ENCODE measurements at places on chromosomes 2 and 18.

DNA sequence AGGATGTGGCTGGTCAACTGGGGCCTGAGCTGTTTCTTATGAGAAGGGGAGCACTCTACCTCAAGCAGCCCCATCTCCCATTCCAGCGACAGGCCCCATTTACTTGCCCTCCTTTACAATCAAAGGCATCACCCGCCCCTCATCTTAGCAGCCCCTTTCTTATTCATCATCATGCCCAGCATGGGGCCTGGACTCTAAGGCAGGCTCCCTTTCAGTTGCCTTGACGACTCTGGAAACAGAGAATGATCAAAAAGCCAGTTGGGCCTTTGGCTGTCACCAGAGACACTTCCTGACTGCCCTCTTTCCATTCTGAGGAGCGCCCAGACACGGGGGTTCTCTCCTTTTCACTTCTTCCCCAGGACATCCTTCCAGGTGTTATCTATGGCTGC, 11.2 kb downstream of the CELF4 start:
- no peak for DNase-seq

GRCh38 chr2:64797881-64798575, 144.3 kb upstream of the SERTAD2 start:
- no peak for DNase-seq

GRCh38 chr2:95709831-95710230, 118.0 kb downstream of the TRIM43 start:
- DNase-seq = no peak

GRCh38 chr2:17122887-17123501, 395.2 kb downstream of the RAD51AP2 start:
- no peak for DNase-seq

DNA sequence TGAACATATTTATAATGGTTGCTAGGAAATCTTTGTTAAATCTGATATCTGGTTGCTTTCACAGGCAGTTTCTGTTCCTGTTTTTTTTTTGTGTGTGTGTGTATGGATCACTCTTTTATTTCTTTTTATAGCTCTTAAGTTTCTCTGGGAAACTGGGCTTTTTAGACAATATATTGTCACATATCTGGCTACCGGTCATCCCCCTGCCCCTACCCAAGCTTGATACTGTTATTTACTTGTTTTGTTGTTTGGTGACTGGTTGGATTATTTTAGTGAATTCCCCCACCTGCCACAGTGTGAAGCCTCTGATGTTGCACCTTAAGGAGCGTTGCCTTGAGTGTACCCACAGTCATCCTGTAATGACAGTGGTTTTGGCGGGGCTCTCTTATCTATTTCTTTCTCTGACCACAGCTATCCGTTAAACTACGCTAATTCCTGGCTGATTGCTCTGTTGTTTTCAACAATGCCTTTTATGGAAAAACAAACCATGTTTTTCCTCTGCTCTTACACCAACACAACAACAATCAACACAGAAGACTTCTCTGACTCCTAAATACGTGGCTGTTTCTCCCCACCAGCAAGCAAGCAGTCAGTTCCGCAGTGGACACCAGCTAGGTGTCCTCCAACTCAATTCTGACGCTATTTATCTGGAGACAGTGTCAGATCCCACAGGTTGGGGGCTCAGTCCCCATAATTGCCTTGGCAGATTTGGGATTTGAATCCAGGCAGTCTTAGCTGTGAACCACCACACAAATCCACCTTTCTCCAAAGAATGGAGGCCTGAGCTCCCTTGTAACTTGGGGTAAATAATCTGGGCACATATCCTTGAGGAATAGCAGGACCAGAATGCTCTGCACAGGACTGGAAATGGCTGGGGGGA, 10.9 kb downstream of the GNLY start:
- no peak for DNase-seq

GRCh38 chr2:148926981-148927401, 52.0 kb downstream of the KIF5C start:
- DNase-seq = no peak

DNA sequence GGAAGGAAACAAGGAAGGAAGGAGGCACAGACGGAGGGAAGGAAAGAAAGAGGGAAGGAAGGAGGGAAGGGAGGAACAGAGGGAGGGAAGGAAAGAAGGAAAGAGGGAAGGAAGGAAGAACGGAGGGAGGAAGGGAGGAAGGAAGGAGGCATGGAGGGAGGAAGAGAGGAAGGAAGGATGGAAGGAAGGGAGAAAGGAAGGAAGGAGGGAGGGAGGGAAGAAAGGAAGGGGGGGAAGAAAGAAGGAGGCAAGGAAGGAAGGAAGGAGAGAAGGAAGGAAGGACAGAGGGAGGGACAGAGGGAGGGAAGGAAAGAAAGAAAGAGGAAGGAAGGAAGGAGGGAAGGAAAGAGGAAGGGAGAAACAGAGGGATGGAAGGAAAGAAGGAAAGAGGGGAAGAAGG, 7.6 kb upstream of the ACOXL start:
- no peak for DNase-seq

DNA sequence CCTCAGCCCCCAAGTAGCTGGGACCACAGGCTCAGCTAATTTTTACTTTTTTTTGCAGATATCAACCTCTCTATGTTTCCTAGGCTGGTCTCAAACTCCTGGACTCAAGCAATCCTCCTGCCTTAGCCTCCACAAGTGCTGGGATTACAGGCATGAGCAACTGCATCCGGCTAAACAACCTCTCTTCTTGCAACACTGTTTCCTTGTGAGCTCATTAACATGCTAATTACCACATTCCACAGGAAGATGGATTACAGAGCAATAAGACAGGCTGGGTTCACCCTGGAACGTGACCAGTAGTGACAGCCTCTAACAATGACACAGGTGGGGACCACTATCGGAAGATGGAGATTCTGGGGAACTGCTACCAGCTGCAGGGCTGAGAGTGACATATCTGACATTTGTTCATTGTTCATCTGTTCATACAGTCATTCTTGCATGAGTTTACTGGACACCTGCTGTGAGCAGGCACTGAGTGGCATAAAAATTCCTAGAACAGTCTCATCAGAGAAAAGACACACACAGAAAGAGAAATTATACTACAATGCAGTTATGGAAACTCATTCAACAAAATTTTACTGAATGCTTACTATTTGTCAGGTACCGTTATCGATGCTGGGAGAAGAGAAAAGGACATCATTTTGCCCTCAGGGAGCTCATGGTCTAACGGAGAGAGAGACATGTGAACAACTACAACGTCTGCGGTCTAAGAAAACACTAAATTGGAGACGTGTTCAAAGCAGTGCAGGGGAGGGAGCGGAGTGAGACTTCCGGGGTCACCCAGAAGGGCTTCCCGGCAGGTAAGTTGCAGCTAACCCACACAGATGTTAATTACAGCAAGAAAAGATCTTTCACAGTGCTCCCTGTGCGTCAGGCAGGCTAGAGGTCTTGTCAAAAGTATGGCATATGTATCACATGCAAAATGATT, 37.6 kb downstream of the PROC start:
- no peak for DNase-seq

DNA sequence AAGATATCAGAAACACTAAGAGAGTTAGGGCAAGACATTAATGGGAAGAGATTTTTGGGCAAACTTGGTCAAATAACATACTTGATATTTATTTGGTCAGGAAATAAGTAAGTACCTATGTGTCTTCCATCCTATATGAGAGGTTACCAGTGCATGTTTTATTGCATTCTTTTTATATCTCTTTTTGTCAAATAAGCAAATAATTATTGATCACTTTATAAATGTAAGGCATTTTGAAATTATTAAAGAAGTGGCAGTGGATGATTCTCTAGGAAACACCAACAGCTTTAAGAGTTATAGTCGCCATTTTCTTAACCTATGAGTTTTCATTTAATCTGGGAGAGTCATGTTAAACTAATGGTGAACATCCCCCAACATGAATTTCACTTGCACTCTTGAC, 453.3 kb downstream of the MEIS1 start:
- DNase-seq = no peak

GRCh38 chr18:56036741-56037140, 448.7 kb upstream of the TCF4 start:
- DNase-seq = no peak

DNA sequence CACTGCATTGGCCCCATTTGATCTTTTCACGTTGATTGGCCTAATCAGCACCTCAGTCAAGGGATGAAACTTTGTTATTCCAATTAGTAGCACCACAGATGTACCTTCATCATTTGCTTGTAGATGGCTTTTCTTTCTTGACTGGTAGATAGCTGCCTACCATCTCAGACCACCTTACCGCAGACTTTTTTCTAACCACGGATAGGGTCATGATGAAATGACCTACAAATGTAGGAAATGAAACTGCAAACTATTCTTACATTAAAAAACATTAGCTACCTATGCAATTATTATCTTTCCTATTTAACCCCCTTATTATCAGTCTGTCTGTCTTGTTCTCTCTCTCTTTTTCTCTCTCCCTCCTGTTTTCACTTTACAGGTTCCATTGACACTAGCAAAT, 22.4 kb upstream of the SLC25A52 start:
- no peak for DNase-seq

- DNase-seq = no peak
Measured at GRCh38 chr2:6024784-6025183, 332.6 kb downstream of the SOX11 start.
